ENCODE measurements at places on chromosomes 5 and 9.

DNA sequence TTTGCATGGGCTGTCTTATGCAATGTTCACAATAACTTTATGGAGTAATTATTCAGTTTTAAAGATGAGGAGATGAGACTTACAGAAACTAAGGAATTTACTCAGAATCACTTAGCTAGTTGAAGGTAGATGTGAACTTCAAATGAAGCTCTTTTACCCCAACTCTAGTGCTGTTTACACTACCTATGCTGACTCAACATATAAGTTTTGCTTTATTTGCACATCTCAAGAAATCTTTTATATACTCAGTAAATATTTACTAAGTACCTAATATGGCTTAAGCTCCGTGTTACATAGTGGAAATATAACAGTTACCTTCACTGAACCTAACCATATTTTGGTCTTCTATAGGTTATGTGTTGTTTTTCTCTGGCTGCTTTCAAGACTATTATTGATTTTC lies 293.2 kb downstream of the ANXA1 start:
- DNase-seq, result no peak

- DNase-seq, result no peak
Measured at GRCh38 chr9:76680716-76681425, 83.4 kb upstream of the PCA3 start.

GRCh38 chr5:154421868-154422267 lies 23.9 kb upstream of the SAP30L start:
- no peak for DNase-seq

- DNase-seq, result no peak
Measured at GRCh38 chr9:91868732-91869391, 81.2 kb downstream of the ROR2 start.
